WTC11 (cell line): ENCODE measurements at places on chromosomes 3 and 15.

- peak overlapping the region; percentile 95 for H3K4me3 ChIP-seq
- H3K27me3 ChIP-seq = peaks cover 23% of the 10 kb centered on the region
- peaks cover 12% of the 10 kb centered on the region for H3K36me3 ChIP-seq
- peak overlapping the region; percentile 94 for H3K27ac ChIP-seq
- peaks cover 45% of the 10 kb centered on the region for H3K4me1 ChIP-seq
- peak; percentile 31 for DNase-seq
Measured at GRCh38 chr15:70096215-70097062, 1.3 kb downstream of the TLE3 start.

GRCh38 chr3:17623464-17623863 is 119.0 kb downstream of the TBC1D5 start:
- no peak overlapping the region for H3K4me3 ChIP-seq
- H3K4me1 ChIP-seq = peaks cover 63% of the 10 kb centered on the region
- no peaks in the 10 kb centered on the region; the same call in 1 of the 2 replicates for H3K36me3 ChIP-seq
- 0 out of 2 replicates have a peak overlapping the region, but pooled peaks have one; percentile 1 for H3K27ac ChIP-seq
- no peaks in the 10 kb centered on the region for H3K27me3 ChIP-seq

- H3K4me1 ChIP-seq = peaks cover 9% of the 10 kb centered on the region
- no peak for DNase-seq
- no peak overlapping the region for H3K4me3 ChIP-seq
Measured at GRCh38 chr3:183895296-183895695, 10.6 kb upstream of the PARL start.

DNA sequence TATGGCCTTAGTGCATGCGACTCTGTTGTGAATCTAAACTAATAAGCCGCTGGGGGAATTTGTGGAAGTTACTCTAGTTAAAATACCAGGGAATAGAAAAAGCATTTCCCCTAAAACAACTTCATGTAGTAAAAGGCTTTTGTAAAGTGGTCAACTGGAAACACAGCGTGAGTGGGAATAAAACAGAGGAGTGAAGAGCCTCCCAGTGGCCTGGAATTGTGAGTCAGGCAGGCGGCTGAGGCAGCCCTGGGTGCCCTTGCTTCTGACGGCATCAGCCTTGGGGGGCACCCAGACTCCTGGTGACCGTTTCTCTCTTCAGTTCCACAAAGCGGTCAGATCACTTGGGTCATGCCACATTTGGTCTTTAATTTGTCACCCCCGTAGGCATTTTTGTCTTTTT is 108.4 kb downstream of the GHSR start:
- H3K36me3 ChIP-seq = peaks cover 41% of the 10 kb centered on the region
- DNase-seq = no peak

DNA sequence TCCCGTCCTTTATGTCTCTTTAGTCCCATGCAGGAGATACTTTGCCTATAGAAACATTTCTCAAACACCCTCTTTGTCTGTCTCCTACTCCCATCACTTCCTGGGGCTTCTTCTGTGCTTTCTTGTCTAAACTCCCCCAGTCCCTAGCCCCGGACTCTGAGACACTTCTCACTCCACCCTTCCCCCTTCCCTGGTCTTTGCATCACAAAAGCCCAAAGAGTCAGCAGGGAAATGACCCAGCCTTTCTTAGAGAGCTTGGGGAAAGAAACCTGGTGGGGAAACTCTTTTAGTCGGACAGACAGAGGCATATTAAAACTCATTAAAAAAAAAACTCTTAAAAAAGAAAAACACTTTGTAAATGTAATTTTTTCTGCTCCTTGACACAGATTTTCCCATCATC is 211.2 kb downstream of the TJP1 start:
- H3K4me1 ChIP-seq = peaks cover 46% of the 10 kb centered on the region
- H3K4me3 ChIP-seq = peak overlapping the region; percentile 1; the same call in 1 of the 2 replicates
- DNase-seq = no peak
- no peak overlapping the region for H3K27ac ChIP-seq
- H3K27me3 ChIP-seq = peaks cover 6% of the 10 kb centered on the region
